Stimulated activated CD4-positive, alpha-beta T cell treated with anti-CD3 and anti-CD28 coated beads, Interleukin-2, amount 100 ng/mL, for 48 hours (primary cell): ENCODE measurements at places on chromosomes 11 and 22.
A peak's percentile ranks its signal among the peaks of the same experiment; 100 is the strongest.

DNA sequence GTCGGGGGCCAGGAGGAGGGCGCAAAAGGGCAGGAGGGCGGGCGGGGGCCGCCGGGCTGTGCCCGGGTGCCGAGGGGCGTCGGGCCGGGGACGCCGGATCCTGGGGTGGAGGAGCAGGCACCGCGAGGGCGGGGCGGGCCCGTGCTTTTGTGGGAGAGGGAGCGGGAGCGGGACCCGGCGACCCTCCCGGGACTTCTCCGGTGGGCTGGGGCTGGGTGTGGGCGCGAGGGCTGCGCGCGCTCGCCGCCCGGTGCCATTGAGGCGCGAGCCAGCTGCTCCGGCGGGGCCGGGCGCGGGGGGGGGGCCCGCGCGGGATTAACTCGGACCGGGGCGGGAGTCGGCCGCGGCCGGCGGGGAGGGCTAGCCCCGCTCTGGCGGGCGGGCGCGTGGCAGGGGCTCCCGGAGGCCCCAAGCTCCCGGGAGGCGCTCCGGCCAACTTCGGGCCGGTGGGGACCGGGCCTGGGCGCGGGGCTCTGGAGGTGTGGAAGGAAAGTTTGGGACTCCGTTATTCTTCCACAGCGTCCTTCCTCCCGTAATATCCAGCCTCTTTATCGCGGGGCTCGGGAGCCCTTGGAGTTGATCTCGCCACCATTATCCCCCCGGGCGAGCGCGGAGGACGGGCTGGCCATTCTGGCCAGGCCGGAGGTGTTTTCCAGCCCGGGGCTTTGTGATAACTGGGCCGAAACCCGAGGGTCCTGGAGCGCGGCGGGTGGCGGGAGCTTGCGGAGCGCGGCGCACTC lies 936 bp downstream of the CECR2 start:
- no peak for DNase-seq

DNA sequence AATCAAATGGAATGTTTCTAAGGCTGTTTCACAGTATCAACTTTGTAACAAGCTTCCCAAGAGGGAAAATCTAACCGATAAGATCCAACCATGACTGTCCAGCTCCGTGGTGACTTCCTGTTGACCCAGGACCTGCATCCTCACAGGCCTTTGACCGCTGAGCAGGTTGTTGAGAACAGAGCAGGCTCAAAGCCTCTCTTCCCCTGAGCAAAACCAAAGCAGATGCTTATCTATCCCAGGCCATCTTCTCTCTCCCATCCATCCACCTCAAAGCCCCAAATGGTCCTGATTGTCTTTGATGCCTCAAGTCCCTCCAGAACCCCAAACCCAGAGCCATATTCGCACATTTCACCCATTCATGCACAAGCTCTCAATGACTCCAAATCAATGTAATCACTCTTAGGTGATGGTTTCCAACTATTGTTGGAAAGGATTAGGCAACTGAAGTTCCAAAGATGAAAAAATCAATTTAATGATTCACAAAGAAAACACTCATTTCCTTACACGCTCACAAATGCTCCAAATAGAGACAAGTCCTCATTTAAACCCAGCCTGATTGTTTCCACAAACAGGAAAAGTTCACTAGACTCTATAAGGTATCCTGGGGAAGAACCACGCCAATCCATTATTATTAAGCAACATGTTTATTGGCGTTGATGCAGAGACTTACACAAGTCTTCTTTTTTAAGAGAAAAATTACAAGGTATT lies 48.7 kb downstream of the C11orf58 start:
- no peak for DNase-seq

DNA sequence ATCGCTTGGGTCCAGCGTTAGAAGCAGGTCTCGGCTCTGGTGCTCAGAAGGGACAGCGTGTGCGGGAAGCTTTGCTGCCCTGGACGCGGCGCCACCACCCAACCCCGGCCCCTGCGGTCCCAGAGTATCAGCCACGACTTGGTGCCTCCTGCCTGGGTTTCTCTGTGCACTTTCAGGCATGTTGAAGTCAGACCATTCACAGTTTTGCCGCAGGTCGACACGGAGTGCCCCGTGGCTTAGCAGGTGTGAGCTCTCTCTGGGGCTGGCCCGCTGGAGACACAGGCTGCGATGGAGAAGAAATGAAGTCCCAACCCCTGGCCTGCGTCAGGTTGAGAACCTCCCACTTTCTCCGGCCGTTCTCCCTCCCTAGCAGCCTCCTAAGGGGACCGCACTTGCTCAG lies 494.5 kb downstream of the BRD1 start:
- no peak for DNase-seq

GRCh38 chr22:39090426-39091064 lies 6.5 kb upstream of the APOBEC3H start:
- peak; percentile 65 for DNase-seq

GRCh38 chr11:122685041-122685440 lies 29.5 kb downstream of the UBASH3B start:
- no peak for DNase-seq

GRCh38 chr11:18540207-18541009 lies 13.7 kb upstream of the TSG101 start:
- no peak for DNase-seq

GRCh38 chr22:16968218-16968595 lies 39.8 kb downstream of the GAB4 start:
- no peak for DNase-seq

- DNase-seq, result peak; percentile 21
These were observed 11.5 kb upstream of the RAB39A start for GRCh38 chr11:107916671-107917241.

- DNase-seq, result no peak
These were observed 65.8 kb upstream of the WNT7B start for GRCh38 chr22:46042786-46043185.

- DNase-seq, result no peak
These were observed 25.1 kb upstream of the FJX1 start for GRCh38 chr11:35593143-35593542.

- DNase-seq, result no peak
These were observed 84.5 kb upstream of the SUSD2 start for GRCh38 chr22:24096758-24097115.

DNA sequence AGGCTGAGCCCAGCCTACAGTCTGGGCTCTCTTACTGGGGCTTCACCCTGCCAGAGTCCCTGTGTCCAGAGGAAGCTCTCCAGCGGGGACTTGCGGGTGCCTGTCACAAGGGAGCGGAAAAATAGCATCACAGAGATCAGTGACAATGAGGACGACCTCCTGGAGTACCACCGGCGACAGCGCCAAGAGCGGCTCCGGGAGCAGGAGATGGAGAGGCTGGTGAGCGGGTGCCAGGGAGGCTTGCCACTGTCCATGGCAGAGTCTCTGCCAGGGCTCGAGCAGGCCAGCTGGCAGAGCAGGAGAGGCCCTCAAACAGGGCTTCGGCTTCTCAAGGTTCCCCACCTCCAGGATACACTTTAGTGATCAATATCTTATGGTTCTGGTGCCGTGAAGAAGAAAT lies 21.0 kb downstream of the PHLDB1 start:
- no peak for DNase-seq

GRCh38 chr11:119754199-119754598 lies 25.2 kb upstream of the NECTIN1 start:
- no peak for DNase-seq

DNA sequence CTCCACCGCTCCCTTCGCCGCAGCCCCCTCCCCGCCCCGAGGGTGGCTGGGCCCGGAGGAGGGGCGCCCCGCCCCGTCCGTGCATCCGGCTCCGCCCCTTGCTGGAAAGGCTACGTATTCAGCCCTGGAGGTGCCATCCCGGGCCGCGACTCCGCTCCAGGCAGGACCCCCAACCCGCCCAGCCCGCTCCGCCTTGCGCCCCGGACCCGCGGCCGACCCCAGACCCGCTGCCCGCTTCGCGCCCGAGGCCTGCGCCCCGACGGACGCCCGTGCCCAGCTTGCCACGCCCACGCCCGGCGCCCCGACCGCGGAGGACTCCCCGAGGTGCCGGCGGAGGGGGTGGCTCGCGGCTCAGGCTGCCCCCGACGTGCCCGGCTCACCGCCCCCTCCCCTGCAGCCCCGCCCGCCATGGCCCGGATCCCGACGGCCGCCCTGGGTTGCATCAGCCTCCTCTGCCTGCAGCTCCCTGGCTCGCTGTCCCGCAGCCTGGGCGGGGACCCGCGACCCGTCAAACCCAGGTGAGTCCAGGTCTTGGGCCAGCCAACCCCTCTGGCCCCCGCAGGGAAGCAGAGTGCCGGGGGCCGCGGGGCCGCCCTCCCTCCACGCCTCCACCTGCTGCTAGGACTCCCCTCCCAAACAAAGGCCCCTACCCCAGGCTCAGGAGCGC lies at the start of gene ADM2:
ADM2 (plus strand) TSS at position 104 of the 667 bp plus-strand sequence; CDS start at position 409, 305 bp downstream.
- peak; percentile 57 for DNase-seq

DNA sequence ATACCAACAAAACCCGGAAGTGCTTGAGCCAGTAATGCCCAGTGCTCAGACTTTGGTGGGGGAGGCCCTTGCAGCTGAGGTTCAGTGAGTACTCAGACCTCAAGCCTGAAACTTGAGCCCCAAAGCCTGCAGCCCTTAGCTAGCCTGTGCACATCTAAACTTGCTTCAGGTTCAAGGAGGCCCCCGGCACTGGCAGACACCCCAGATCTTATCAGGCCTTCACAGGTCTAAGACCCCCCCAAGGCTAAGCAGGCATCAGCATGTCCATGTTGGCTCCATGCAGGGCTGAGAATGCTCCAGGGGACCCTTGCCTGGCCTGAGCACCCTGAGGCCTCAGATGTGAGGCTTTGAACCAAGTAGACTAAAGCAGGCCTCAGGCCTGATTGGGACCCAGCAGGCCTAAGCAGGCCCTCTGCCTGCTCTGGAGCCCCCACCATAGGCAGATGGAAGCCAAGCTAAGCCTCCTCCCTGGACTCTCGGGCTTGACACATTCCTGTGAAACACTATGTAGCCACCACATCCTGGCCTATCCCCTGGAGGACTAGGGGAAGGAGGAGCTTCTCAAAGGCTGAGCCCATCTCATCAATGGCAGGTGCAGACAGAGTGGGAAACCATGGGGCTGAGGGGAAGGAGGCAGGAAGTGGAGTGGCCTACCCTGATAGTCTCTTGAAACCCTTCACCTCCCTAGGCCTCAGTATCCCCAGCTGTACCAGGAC lies 1.2 kb upstream of the CASTOR1 start:
- DNase-seq, result no peak

DNA sequence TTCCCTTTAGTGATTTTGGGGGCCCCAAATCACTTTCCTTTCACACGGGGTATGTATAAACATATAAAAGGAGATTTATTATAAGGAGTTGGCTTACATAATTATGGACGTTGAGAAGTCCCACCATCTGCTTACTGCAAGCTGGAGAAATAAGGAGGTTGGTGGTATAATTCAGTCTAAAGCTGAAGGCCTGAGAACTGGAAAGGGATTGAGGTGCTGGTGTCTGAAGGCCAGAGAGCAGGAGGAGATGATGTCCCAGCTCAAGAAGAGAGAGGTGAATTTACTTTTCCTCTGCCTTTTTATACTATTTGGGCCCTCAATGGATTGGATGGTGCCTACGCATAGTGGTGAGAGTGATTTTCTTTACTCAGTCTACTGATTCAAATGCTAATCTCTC lies 1.3 kb upstream of the ZNF202 start:
- no peak for DNase-seq

DNA sequence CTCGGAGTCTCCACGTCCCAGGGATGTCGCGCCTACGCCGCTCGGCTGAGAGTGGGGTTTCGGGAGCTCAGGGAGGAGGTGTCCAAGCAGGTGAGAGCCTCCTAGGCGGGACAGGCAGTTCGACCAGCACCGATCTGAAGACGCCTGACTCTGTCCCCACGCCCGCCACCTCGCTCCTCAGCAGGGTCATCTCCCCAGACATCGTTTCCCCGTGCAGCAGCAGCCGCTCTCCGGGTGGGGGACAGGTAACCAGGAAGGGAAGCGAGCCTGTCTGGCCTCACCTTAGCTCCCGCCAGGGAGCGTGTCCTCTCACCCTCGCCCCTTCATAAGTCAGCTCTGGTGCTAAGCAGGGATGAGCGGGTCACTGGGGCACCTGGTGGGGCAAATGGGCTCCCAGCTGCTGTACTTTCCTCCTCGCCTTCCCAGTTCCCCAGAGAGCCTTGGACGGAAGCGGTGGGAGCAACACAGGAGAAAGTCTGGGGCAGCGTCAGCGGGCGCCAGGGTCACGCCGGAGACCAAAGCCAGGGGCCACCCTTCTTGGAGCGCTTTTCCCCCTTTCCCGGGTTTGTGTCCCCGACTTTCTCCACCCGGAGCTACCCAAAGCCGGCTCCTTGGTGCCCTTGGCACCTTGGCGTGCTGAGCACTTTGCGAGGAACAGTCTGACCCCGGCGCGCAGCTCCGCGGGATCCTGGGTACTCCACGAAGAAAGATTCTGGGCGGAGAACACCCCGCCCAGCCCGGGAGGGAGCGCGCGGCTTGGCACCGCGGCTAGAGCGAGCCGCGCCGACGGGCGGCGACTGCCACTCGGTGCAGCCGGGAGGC lies 1.6 kb downstream of the SPON1 start:
- peak; percentile 11 for DNase-seq

- no peak for DNase-seq
These were observed 22.5 kb downstream of the IFITM10 start for GRCh38 chr11:1727861-1728260.

DNA sequence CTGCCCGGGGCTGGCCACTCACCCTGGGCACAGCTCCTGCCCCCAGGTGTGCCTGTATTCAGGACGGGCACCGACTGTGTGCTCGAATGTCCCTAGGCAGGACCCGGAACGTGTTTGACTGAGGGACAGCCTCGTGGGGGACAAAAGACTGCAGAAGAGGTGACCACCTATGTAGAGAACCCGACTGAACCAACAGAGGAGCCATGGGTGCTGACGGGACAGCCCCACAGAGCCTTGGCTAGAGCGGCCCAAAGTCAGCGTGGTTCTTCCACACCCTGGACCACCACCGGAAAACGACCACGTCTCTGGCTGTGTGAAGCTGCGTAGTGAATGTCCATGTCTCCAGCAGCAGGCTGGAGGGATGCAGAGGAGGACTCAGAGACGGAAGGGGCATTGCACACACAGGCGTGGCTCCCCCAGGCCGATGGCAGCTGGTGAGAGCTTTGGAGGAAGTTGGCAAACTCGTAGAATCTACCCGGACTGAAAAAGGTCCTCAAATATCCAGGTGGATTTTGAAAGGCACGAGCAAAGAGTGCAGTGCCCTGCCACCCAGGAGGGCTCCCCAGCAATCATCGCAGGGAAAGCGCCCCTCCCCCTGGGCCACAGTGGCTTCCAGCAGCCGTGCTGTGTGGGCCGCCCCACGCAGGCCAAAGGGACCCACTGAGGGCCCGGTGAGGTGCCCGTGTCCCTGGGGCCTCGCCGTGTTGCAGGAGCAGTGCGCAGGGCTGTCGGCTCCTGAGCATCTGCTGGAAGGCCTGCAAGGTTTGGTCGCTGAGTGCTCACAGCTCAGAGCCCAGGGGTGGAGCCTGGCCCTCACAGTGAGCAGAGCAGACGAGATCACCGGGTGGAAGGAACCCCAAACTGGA lies 17.5 kb upstream of the MUC5B start:
- no peak for DNase-seq

DNA sequence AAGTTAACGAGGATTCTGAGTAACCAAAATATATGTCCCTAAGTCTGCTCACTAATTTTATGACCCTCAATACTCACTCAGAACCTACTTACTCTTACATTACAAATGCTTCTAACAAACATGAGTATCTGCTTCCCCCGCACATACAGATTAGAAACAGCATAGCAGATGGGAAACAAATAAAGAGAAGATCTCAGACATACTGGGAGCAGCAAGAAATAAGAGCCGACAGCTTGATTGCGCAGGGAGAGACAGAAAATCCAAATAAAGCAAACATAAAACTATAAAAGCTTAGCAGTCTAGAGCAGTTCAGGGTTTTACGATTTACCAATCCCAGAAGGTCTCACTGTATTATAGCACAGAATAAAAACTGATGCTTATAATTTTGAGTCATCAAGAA lies 89.1 kb upstream of the DBX1 start:
- DNase-seq, result no peak
